ENCODE measurements at places on chromosomes 3 and 15. TPM values are rescaled to one million over a fixed set of nuclear protein-coding genes. Genes with fewer than 3 reads are reported as not detected.
A peak's percentile ranks its signal among the peaks of the same experiment; 100 is the strongest.

Gene CIB1
- polyA plus RNA-seq = 59.1 TPM

Gene ADAMTS9
- 48.7 TPM for polyA plus RNA-seq

Gene ATP2B2
- polyA plus RNA-seq = 0.44 TPM

Gene MASP1
- 4.8 TPM for polyA plus RNA-seq

Gene ARNT2
- 61.5 TPM for polyA plus RNA-seq

Gene GPR149
- not detected for polyA plus RNA-seq

Gene ADGRG7
- not detected for polyA plus RNA-seq

Gene ST8SIA2
- 4.9 TPM for polyA plus RNA-seq

Gene CCDC54
- 0.16 TPM for polyA plus RNA-seq

Gene PRICKLE2
- polyA plus RNA-seq = 19.3 TPM

Gene ENTPD3
- 5.7 TPM for polyA plus RNA-seq

Gene NOX5
- 0.54 TPM for polyA plus RNA-seq

- no peak for DNase-seq
Observed at GRCh38 chr3:147215660-147216059, 190.7 kb downstream of the ZIC4 start.

- DNase-seq = no peak
Observed at GRCh38 chr3:141020143-141020830, 30.9 kb upstream of the SPSB4 start.

DNA sequence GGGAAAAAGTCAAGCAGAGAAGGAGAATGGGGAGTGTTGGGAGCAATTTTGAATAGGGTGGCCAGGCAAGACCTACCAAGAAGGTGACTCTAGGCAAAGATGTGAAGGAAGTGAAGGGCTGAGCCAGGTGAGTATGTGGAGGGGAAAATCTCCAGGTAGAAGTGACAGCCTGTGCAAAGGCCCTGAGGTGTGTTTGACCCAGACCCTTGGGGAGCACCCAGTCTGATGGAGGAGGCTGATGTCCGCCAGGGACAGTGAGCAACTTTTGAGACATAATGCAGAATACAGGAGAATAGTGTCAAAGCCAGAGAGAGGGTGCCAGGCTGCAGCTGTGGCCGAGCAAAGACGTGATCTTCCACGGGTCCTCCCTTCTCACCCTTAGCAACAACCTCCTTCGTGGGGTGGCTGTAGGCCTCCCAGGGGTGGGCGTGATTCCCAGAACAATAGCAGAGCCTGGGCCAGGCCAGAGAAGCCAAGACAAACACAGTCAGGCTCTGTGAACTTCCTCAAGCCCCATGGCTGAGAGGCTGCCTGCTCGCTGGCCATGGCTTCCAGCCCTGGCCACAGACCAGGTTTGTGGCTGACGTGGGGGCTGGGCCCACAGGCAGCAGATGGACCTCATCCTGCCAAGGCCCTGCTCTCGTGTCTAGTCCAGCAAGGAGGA, 58.1 kb downstream of the SLC6A6 start:
- DNase-seq = no peak

DNA sequence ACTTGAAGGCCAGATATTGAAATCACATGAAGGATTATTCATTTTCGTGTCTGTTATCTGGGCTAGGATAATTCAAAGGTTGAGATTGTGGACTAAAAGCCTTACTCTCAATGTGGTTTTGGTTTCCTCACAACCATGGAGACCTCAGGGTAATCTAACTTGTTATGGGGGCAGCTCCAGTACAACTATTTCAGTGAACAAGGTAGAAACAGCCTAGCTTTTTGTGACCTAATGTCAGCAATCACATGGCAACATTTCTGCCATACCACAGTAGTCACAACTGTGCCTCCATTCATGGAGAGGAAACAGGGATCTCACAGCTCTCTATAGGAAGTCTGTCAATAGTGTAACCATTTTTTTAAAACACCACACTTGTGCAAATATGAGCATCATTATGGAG, 62.4 kb upstream of the RARB start:
- DNase-seq = no peak

DNA sequence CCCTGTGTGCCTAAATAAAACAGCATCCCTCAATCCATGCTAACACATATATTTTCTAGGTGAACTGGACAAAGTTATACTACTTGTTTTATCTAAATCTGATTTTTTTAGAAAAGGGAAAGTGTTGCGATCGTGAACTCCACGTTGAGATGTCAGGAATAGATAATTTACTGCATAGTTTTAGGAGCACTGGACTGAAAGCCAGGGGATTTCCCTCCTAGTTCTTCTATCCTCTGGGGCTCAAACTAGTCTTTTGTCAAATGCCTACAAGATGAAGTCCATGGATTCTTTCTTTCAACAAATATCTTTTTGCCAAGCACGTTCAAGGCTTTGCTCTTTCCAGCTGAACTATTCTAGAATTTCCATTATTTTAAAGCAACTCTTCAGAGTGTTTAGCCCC, 617 bp upstream of the HPS3 start:
- no peak for DNase-seq

DNA sequence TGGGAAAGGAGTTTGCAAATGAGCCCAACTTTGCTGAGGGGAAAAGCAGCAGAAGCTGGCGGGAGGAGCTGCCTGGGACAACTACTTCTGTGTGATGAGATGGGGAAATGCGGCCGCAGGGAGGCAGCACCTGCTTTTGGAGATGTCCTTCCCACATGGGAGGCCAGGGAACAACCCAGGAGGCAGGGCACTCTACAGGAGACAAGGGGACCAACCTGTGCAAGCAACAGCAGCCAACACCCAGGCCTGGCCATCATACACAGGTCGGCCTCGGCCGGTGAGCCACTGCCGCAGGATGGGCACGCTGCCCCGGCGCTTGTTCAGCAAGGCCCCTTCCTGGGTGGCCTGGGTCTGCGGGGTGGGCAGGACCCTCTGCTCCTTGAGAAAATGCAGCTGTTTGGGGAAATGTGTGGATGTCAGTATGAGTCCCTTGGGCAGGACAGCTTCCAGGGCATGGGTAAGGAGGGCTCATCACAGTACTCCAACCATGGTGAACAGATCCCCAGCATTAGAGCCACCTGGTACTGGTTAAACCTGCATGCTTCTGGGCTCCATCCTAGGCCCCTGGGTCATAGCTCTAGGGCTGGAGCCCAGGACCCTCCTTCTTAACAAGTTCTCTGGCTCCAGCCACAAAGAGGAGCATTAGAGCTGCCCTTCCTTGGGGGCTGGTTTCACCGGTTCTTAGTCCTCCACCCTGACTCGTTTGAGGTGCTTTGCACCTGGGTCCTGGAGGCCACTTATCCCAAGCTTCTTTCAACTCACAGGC, 11.6 kb downstream of the EPB42 start:
- DNase-seq = no peak

GRCh38 chr3:79047581-79047980, 720.2 kb downstream of the ROBO1 start:
- DNase-seq = no peak

DNA sequence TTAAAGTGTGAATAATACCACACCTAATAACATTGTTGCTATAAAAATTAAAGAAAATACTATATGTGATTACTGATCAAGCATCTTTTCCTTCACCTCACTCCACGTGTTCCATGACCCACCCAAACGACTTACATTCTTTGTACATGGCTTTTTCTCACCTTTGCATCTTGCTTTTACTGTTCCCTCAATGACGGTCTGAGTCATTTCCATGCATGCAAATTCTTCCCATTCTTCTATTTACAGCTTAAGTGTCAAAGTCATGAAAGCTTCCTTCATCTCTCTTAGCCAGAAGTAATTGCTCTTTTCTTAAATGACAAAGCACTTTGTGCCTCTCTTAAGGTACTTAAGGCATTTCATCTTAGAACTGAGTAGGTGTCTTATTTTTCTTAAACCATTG, 64.0 kb downstream of the GREM1 start:
- DNase-seq = no peak

- peak; percentile 96 for DNase-seq
Observed at GRCh38 chr3:100708989-100709841, at the start of gene TFG. TSS of gene TFG (plus strand) at chr3:100709494. CDS start at chr3:100713686, 4,192 bp downstream.

- DNase-seq = no peak
Observed at GRCh38 chr15:61195116-61196002, 33.7 kb downstream of the RORA start.

DNA sequence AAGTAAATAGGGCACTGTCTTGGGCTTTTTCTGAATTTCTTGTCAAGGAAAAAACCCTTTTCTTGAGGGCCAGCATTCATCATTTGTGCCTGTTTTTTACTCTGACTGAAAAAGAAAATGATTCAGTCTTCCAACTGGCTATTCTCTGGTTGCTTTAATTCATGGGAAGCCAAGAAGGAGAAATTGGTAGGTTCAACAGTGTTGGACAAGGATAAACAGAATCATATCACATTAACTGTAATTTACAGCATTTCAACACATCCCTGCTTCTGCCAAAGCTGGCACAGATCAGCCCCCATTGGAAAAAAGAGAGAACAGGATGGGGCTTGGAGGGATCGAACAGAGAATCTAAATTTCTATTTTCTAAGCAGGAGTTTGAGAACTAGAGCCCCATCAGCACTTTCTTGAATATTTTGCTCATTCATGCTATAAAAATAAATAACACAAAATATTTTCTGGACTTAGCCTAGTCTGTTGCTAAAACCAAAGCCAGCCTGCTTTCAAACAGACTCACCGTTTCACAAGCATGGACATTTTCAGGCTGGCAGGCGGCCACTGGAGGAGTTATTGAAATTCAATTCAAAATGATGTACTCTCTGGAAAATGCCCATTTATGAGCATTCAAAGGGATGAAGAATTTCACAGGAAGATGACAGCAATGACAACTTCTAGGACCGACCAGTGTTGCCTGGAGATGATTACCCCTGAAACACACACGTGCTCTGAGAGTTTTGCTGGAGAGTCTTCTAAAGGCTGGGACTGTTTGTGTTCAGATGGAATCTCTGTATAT, 181.2 kb downstream of the WNT5A start:
- no peak for DNase-seq

DNA sequence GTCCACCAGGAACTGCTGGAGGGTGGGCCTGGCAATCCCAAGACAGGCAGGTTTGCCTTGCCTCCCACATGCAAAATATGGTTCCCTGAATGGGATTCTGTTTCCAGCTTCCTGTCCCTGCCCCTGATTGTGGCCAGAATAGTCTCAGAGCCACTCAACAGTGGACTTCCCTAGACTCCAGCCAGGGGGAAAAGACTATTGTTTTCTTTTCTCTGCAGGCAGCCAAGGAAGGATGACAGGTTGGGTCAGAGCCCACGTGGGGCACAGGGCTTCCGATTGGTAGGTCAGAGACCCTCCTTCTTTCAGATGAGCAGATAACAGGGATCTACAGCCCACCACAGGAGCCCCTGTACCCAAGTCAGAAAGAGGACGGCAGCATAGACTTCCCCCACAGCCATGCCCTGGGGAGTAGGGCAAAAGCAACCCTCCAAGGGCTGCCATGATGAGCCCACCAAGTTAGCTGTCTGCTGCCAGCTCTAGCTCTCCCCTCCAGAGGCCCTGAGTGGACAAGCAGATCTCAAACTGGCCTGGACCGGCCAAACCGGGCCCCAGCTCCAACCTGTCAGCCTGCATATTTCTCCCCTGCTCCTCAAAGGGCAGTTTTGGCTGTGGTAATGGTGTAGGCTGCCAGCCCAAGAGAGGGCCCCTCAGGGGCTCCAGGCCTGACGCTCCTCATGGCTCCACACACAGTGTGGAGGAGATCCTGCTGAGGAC, 6.4 kb downstream of the TLR9 start:
- DNase-seq = no peak

GRCh38 chr15:96336596-96337364, 6.3 kb downstream of the NR2F2 start:
- DNase-seq = no peak

GRCh38 chr3:65593780-65594752, 444.7 kb downstream of the MAGI1 start:
- DNase-seq = no peak

DNA sequence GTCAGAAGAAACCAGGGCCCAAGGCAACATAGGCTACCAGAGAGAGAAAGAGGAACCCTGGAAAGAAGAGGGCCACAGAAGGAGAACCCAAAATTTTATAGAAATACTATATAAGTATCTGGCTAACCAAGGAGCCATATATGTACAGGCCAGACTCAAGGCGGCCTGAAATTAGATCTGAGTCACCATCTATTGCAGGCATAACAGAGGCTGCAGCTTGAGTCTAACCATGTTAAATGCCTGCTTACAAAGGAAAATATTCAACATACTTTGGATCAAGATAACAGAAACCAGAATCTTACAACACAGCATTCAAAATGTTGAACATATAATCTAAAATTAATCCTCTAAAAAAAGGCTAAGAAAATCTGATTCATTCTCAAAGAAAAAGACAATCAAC, 23.1 kb downstream of the IGSF11 start:
- no peak for DNase-seq

- peak; percentile 57 for DNase-seq
Observed at GRCh38 chr15:33700695-33701303, 267.5 kb upstream of the CHRM5 start.

DNA sequence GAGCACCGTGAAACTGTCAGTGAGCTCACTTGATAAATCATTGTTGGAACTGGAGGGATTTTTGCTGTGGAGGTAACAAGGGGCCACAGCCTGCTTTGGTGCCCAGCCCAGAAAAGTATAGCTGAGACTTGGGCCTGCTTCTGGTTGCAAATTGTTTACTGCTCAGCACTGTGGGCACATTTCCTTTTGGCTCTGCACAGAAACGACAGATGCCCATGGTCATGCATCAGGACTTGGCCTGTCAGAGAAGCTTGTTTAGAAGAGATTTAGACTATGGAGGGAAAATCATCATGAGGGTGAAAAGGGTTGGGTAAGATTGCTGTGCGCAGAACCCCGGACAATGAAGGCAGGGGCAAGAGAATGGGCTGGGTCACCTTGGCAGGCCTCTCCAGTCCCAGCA, 286.1 kb upstream of the CTNNB1 start:
- DNase-seq = no peak

GRCh38 chr3:135528413-135529015, 437.0 kb upstream of the PPP2R3A start:
- no peak for DNase-seq

DNA sequence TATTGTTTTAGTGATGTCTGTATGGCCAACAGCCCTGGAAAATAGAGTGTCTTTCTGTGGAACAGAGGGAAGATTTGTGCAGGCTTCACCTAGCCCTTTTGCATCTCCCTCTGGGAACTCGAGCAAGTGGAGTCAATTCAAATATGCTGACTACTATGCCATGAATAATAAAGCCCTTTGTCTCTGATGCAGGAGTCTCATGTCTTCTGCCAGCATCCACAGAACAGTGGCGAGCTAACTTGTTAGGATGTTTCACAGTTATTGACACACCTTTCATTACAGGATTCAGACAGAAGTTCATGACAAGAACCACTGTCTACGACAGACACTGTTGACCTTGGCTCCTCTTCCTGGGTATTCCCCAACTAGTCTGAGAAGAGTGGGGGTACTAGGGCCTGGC, 15.6 kb upstream of the CCDC54 start:
- no peak for DNase-seq

GRCh38 chr3:46006238-46007032, 10.8 kb upstream of the FYCO1 start:
- no peak for DNase-seq

DNA sequence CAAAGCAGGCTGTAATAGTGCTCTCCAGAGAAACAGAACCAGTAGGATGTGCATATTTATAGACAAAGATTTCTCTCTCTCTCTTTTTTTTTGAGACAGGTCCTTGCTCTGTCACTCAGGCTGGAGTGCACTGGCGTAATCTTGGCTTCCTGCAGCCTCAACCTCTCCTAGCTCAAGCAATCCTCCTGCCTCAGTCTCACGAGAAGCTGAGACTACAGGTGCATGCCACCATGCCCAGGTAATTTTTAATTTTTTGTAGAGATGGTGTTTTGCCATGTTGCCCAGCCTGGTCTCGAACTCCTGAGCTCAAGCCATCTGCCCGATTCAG, 67.1 kb upstream of the CHD2 start:
- DNase-seq = no peak

GRCh38 chr3:38773528-38773927, 42.5 kb downstream of the SCN10A start:
- DNase-seq = no peak

Data from left renal pelvis (tissue), 4 donors.